ENCODE measurements at places on chromosomes 4 and X.

DNA sequence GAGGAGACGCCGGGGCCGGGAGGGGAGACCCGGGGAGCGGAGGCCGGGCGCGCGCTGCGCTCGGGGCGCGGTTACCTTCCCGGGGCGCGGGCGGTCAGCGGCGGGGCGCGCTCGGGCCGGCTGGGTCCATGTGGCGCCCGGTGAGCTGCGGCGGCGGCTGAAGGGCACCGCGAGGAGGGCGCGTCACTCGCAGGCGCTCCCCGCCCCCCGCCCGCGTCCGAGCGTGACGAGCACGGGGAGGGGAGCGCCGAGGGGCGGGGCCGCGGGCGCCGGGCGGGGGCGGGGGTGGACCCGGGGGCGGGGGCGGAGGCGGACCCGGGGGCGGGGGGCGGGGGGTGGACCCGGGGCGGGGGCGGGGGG is at the start of gene CPLX1:
TSS of gene CPLX1 (minus strand) at position 159 of the 360 bp plus-strand sequence. CDS start 1,607 bp downstream, outside the sequence.
- peak; percentile 39 for DNase-seq

GRCh38 chr4:46270986-46271596 is 118.8 kb downstream of the GABRA2 start:
- no peak for DNase-seq

DNA sequence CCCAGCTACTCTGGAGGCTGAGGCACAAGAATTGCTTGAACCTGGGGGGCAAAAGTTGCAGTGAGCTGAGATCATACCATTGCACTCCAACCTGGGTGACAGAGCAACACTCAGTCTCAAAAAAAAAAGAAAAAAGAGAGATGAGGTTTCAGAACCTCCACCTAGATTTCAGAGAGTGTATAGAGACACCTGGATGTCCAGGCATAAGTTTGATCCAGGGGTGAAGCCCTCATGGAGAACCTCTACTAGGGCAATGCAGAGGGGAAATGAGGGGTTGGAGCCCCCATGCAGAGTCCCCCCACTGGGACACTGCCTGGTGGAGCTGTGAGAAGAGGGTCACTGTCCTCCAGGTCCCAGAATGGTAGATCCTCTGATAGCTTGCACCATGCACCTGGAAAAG is 92.8 kb upstream of the HSD17B10 start:
- no peak for DNase-seq

- no peak for DNase-seq
Observed at GRCh38 chr4:186918466-186918865, 194.8 kb upstream of the FAT1 start.

DNA sequence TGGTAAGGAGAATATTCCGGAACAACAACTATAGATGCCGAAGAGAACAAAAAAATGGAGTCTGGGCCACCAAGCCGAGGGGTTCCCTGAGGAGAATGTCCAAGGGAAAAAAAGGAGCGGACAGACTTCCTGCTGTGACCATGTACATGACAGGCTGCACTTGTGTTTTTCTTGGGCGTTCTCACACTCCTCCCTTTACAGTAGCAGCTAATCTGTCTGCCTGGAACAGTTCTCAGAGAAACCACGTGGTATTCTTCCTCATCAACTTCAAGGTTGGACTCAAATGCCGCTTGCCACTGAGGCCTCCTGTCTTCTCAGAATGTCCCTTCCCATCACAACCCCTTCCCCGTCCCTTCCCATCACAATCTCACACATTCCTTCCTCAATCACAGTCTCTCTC is 30.8 kb upstream of the MTNR1A start:
- DNase-seq, result no peak

- no peak for DNase-seq
Observed at GRCh38 chrX:13894888-13895565, 78.1 kb upstream of the GPM6B start.

DNA sequence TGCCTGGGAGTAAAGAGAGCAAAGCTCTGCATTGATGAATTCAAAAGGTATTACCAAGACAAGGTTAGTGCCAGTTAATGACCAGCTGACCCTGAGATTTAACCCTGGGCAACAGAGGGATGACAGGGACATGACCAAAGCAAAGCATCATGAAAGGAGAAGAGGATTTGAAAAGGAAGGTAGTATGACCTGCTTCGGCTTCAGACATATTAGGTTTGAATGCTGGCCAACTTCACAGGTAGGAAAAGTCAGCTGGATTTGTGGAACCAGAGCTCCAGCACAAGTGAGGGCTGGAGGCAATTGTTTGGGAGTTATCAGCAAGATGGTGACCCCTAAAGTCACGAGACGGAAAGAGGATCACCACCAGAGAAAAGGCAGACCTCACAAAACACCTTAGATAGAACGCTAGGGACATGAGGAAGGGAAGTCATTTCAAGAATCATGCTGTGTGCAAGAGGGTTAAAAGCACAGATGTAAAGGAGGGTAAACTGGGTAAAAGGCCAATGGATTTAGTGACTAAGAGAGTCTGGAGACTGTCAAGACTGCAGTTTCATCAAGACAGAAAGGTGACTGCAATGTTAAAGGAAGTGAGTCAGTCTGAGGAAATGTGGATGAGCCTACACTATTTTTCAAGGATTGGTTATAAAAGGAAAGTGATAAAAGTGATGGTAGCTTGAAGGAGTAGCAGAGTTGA is 45.6 kb downstream of the SH3RF1 start:
- no peak for DNase-seq

DNA sequence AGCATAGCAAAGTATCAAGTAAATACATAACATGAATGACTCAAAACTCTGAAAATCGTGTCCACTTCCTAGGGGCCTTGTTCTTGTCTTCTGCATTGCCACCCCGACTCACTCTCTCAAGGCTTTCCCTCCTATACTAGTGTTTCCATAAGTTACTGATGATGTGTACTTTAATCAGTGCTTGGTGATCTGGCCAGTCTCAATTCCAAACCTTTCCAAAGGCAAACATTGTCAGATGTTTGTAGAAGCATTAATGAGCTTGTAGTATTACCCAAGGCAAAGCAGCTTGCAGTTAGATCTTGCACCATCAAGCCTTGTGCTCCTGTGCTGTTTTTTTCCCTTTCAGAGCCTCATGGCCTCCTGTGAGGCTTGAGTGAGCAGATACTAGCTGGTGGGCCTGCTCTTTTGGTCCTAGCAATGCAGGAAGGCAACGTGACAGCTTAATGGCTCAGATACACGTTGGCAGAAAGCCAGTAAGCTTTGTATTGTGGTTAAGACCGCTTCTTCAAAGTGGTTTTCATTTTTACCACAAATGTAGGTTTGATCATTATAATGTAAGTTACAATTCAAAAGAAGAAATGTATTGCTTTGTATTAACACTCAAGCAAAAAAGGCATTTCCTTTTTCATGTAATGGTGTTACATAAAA is 51.8 kb downstream of the RBPJ start:
- DNase-seq, result peak; percentile 19

- DNase-seq, result no peak
Observed at GRCh38 chr4:8675906-8676305, 83.3 kb downstream of the CPZ start.

GRCh38 chr4:119204916-119205315 is 7.6 kb upstream of the USP53 start:
- no peak for DNase-seq

- DNase-seq, result no peak
Observed at GRCh38 chrX:97009391-97009790, 125.7 kb downstream of the RPA4 start.

GRCh38 chrX:102599084-102599950 is at the start of gene ARMCX5:
Gene ARMCX5, plus strand, starts transcription at chrX:102599515. Its CDS starts 2,627 bp downstream, at chrX:102602142.
- peak; percentile 92 for DNase-seq

- peak; percentile 85 for DNase-seq
Observed at GRCh38 chrX:11111037-11111851, at the start of gene HCCS. Gene HCCS, plus strand, starts transcription at chrX:11111332. Its CDS starts 729 bp downstream, at chrX:11112061.

DNA sequence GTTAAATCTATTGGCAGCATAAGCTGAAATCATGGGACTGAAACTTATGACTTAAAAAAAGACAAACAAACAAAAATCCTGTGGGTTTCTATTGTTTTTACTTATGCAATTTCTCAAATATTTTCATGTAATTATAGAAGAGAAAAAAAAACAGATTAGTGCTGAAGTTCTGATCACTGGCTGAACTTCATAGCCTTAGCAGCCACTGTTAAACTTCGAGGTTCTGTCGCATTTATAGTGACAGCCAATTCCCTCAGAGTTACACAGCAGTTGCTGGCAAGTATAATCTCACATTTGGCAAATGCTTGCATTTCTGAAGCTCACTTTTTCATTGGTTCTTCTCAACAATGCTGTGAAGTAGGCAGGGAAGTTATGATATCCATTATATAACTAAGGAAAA is 748.9 kb upstream of the MAGEB2 start:
- no peak for DNase-seq

- no peak for DNase-seq
Observed at GRCh38 chr4:162059656-162060055, 104.1 kb downstream of the FSTL5 start.

GRCh38 chr4:48275247-48275646 is 5.6 kb upstream of the TEC start:
- peak; percentile 5 for DNase-seq

DNA sequence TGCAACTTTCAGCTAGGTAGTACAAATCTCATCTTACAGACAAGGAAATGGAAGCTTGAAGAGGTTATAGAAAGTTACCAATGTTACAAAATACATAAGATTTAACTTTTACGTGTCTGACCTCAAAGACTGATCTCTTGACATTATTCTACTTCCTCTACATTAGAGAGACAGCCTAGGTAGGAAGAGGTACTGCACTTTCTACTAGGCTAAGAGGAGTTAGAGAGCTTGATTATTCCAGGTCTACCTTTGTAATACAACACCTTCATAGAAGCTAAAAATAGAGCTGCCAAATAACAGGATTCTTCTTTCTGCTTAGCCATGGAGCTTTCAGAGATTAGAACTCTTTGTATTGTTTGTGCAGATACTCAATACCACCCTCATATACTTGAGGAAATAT is 147.6 kb upstream of the NPY2R start:
- no peak for DNase-seq

GRCh38 chrX:55135171-55135570 is 46.4 kb downstream of the PAGE2 start:
- DNase-seq, result no peak

- DNase-seq, result no peak
Observed at GRCh38 chr4:174135936-174136406, 147.5 kb downstream of the FBXO8 start.

GRCh38 chr4:128385683-128386304 is 98.2 kb upstream of the PGRMC2 start:
- no peak for DNase-seq

DNA sequence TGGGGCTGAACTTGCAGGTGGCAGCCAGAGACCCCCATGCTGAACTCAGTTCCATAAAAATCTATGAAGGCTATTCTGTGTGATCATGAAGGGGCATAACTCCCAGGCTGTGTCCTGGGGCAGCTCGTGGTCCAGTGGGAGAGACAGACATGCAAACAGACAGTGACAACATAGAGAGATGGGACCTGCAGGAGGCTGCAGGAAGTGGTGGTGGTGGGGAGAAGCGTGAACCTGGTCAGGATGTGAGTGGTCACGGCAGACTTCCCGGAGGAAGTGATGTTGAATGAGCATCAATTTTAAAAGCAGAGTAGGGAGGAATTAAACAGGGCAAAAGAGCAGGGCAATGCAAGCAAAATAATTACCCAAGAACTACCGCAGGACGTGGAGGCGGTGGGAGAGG is 23.2 kb upstream of the SORCS2 start:
- DNase-seq, result no peak

- no peak for DNase-seq
Observed at GRCh38 chrX:148284056-148284455, 216.4 kb upstream of the AFF2 start.

GRCh38 chrX:31436424-31436823 is 364.6 kb upstream of the FTHL17 start:
- no peak for DNase-seq

GRCh38 chr4:48225368-48226141 is 44.1 kb downstream of the TEC start:
- DNase-seq, result no peak

GRCh38 chrX:41145920-41146608 is 60.8 kb downstream of the USP9X start:
- no peak for DNase-seq

DNA sequence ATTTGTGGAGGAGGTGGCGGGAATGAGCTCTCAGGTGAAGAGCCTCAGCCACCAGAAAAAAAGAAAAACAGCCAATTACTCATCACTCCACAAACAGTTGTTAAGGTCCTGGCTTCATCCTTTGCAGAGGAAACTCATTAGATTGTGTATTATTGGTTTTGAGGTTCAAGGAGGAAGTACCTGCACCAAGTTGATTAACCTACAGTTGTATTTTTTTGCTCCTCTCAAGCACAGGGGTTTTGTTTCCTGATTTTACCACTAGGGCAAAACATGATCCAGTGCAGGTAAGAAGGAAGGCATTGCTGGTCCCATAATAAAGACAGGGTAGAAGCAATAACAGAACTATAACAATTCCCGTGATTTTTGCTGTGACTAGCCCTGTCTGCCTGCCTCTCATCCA is 84.0 kb upstream of the QRFPR start:
- no peak for DNase-seq

DNA sequence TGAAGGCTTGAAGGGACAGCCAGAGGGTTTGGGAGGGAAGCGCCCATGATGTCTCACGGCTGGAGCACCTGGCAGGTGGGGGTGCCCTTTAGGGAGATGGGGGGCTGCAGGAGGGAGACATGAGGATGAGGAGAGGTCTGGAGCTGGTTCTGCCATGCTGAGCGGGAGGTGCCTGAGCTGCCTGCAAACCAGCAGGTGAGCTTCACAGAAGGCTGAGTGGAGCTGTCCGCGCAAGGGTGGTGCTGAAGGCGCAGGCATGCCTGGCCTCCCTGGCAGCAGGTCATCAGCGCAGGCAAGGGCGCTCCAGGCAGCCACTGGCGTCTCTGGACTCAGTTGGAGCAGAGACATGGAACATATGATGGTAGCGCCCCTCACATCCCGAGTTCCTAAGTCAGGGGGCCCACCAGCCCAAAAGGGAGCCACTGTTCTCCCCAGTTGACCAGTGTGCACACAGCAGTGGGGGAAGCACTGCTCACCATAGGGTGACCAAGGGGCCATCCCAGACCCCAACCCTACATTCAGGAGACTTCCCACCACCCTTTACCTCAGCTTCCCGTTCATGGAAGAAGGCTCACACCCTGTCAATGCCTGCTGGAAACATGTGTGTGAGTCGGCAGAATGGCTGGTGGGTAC is 25.8 kb downstream of the ADRA2C start:
- DNase-seq, result no peak

GRCh38 chr4:1612278-1613098 is 71.6 kb downstream of the FAM53A start:
- DNase-seq, result no peak

DNA sequence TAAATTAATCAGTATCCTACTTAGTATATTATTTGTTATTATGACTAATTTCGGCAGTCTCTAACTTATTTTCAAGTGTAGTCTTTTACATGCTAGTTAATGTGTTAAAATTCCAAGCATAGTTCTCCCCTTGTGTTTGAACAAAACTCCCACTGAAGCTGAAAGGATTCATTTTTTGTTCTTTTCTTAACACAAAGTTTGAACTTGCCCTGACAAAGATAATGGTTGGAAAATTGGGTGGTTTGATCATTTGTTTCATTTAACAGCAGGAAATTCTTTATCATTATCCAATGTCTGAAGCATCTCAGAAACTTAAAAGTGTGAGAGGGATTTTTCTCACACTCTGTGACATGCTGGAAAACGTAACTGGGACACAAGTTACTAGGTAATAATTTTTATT is 36.0 kb downstream of the INTU start:
- DNase-seq, result no peak

- DNase-seq, result no peak
Observed at GRCh38 chr4:166501941-166502382, 628.9 kb downstream of the TLL1 start.

GRCh38 chr4:114601304-114602052 is 2.9 kb downstream of the UGT8 start:
- DNase-seq, result no peak
